Stimulated activated CD4-positive, alpha-beta T cell treated with anti-CD3 and anti-CD28 coated beads, Interleukin-2, amount 100 ng/mL, for 24 hours (primary cell): ENCODE measurements at places on chromosomes 1 and 21.

GRCh38 chr1:100950781-100951180, 54.9 kb downstream of the SLC30A7 start:
- DNase-seq = no peak

DNA sequence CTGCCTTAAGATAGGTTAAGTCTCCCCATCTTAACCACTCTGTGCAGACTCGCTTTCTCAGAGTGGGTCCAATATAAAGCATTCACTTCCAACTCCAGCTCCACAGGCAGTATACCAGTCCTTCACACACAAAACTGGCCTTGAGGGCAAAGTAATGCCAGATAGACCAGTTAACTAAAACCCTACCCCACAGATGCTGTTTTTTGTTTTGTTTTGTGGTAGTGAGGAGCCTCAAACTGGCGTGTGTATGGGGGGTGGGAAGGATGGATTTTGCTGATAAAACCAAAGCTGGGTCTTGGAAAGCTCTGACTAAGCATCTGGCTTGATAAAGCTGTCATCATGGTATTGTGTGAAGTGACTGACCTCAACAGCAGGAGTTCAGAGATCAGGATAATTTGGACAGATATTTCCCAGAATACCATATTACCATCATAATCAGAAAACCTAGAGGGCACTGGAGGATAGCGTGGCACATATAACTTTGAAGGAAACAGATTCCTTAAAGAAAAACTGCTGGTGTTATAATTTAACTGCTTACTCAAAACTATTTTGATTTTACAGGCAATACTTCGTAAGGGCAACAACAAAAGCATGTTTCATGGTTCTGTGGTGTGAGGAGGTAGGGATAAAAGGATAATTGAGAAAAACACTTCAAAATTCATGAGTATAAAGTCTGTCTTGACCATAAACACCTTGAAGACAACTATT, 29.6 kb upstream of the CPLANE2 start:
- no peak for DNase-seq

GRCh38 chr1:19083081-19083480, 126.6 kb upstream of the IFFO2 start:
- no peak for DNase-seq

DNA sequence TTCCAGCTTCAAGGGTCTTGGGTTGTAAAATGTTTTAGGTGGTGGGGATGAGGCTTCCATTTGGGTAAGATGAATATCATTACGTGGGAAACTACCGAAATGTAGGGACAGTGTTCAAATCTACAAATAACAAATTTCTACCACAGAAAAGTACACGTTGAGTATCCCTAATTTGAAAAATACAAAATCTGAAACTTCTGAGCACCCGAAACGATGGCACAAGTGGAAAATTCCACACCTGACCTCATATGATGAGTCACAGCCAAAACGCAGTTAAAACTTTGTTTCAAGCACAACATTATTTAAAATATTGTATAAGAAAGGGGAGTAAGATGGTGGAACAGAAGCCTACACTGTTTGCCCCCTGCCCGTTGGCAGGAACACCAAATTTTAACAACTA, 8.8 kb upstream of the HENMT1 start:
- no peak for DNase-seq

DNA sequence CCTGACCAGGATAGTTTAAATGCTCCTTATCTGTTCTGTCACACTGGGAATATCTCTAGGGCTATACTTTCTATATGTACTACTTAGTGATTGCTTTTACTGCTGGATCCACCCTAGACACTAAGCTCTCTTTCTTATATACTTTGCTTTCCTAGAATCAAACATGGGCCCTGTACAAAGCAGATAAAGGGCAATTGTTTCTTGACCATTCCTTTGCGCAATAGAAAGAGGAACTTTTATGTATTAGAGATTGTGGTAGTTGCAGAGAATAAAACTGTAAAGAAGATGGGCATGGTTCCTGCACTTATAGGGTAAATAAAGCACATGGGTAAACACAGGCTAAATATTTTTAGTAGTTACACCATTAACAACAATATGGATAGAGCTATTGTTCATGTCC, 58.8 kb downstream of the ATP6V1G3 start:
- no peak for DNase-seq

- no peak for DNase-seq
Measured at GRCh38 chr21:22120616-22121266, 1122.5 kb downstream of the NCAM2 start.
